ENCODE measurements at places on chromosomes 1 and 21.

DNA sequence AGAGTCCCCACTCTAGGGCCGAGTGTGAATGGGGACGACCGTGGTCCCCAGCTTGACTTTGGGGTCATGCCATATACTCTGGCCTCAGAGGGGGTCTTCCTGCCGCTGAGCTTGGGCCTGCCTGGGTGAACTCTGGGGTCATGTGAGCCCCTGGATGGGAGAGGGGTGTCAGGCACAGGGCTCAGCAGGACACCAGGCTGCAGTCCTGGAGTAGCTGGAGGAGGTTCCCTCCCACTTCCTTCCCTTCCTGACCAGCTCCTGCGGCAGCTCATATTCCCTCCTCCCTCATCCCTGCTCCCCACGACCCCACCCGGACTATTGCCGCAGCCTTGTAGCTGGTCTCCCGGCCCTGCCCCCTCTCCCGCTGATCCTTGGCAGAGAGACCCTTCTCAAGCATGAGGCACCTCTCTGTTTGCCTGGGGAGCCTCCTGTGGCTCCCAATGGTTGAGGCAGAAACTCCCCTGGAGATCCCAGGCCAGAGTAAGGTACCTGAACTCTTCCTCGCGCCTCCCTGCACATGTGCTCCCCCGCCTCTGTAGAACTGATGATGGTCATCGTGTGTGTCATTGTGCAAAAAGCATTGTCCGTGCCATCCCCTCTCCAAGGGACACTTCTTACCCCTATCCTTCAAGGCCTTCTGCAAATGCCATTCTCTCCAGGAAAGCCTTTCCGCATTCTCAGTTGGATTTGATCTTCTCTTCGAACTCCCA lies 1.8 kb downstream of the TNFRSF1B start:
- peak; percentile 1 for DNase-seq

- no peak for DNase-seq
Observed at GRCh38 chr1:23522244-23522982, 8.6 kb downstream of the E2F2 start.

- no peak for DNase-seq
Observed at GRCh38 chr1:25897754-25898153, 8.5 kb downstream of the STMN1 start.

- no peak for DNase-seq
Observed at GRCh38 chr1:99227056-99227897, 37.0 kb upstream of the PLPPR4 start.

- no peak for DNase-seq
Observed at GRCh38 chr21:41769933-41770332, 3.1 kb upstream of the RIPK4 start.

- DNase-seq, result no peak
Observed at GRCh38 chr1:79264285-79264684, 257.8 kb upstream of the ADGRL4 start.

DNA sequence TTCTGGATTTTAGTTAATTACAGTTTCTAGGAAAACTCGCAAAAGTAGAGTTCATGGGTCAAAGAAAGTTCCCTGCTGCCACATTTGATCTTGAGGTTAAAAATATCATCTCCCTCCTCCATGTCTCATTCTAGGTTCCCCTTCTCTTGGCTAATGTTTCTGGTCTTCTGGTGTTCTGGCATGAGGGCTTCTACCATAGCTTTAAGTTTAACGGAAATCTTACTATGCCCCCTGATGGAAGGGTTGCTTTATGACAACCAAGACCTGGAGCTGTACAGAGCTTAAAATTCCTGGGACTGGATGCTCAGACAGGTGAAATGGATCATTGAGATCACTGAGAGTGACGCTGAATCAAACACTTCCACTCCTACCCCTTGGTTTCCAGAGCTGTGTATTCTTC lies 1881.7 kb downstream of the MRPL39 start:
- DNase-seq, result no peak

Data from CD4-positive, alpha-beta T cell treated with Interleukin-6 for 4 hours (primary cell).